ENCODE measurements at places on chromosomes 1 and 21.
A peak's percentile ranks its signal among the peaks of the same experiment; 100 is the strongest.

DNA sequence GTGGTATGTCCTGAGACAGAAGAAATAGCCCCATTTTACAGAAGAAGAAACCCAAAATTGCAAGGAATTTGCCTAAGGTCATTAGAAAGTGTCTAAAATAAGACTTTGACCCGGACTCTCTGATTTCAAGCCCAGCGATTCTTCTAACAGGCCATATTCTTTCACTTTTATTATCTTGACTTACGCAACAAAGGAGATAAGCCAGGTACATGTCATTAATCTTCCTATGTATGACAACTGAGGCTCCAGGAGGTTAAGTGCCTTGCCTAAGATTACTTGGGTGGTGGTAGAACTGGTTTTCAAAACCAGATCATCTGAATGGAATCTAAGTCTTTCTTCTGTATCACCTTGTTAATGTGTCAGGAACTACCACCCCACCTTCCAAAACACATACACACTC lies 124.3 kb downstream of the PBX1 start:
- no peak for DNase-seq

DNA sequence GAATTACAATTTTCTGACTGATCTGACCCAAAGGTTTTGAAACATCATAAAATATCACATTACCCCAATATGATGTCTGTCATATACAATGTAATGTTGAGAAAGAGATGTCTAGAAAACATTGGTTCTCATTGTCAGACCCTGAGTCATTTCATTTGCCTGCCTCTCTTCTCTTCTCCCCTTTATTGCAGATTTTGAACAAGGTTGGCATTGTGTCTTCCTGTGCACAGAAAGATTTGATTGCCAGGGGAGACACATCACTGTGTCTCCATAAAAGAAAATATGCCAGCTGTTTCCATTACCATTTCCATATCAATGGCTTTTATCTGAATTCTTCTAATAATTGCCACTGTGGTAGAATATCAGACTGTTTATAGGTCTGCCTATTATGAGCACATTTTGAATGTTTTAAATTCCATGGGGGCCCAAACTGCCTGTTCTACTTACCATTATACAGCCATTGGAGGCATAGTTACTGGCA lies 65.6 kb downstream of the IFI44 start:
- DNase-seq, result no peak

DNA sequence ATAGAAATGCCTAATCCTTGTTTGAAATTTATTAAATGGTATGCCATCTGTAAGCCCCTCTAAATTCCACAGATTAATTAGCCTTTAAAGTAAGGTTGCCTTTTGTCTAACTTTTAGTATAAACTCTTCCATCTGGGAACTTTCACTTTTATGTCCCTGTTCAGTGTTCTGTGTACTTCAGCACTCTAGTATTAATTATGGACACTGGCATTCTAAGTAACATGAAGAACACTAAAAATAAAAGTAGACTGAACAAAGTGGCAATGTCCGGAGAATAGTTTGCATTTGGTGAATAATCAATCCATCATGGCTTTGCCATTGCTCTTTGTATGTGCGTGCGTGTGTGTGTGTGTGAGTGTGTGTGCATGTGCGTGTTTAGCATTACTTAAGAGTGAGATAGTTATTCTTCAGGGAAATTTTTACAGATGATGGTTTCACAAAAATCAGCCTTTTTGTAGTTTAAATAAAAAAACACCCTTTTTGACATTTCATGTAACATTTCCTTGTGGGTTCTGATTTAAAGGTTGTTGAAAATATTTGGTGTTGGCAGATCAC lies 51.1 kb downstream of the ATF6 start:
- no peak for DNase-seq

GRCh38 chr1:115062542-115063004 lies 26.7 kb downstream of the TSPAN2 start:
- DNase-seq, result peak; percentile 94

- peak; percentile 49 for DNase-seq
Observed at GRCh38 chr1:20574686-20575540, 14.0 kb upstream of the CDA start.

GRCh38 chr1:172393354-172393753 lies 27.1 kb upstream of the C1orf105 start:
- no peak for DNase-seq

- DNase-seq, result no peak
Observed at GRCh38 chr1:210669951-210670350, 341.2 kb downstream of the HHAT start.

- no peak for DNase-seq
Observed at GRCh38 chr21:41763996-41764395, 2.9 kb downstream of the RIPK4 start.

GRCh38 chr1:168606096-168606495 lies 29.7 kb downstream of the XCL1 start:
- DNase-seq, result no peak

DNA sequence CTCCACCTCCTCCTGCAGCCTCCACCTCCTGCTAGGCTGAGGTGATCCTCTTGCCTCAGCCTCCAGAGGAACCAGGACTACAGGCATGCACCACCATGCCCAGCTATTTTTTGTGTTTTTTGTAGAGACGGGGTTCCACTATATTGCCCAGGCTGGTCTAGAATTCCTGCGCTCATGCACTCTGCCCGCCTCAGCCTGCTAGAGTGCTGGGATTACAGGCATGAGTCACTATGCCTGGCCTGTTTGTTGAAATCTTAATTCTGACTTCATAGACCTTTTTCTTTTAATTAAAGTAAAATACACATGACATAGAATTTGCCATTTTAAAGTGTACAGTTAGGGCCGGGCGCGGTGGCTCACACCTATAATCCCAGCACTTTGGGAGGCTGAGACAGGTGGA lies 42.7 kb downstream of the FAAP20 start:
- no peak for DNase-seq

DNA sequence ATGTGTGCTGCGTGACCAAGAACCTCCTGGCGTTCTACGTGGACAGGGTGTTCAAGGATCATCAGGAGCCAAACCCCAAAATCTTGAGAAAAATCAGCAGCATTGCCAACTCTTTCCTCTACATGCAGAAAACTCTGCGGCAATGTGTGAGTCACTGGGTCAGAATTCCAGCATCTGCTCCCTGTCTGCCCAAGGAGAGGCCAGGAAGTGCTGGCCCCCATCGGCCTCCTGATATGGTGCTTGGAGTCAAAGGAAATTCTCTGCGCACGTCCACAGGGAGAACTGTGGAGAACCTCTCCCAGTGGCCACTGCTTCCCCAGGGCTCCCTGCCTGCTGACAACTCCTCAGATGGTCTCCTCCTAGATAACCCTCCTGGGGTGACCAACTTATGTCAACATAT lies 25.6 kb upstream of the IL20 start:
- no peak for DNase-seq

- DNase-seq, result peak; percentile 57
Observed at GRCh38 chr21:33196941-33197374, 32.8 kb upstream of the IFNAR2 start.

- DNase-seq, result peak; percentile 42
Observed at GRCh38 chr1:232335261-232335660, 294.7 kb downstream of the SIPA1L2 start.

GRCh38 chr21:44578371-44579055 lies 1.9 kb downstream of the KRTAP10-5 start:
- no peak for DNase-seq

DNA sequence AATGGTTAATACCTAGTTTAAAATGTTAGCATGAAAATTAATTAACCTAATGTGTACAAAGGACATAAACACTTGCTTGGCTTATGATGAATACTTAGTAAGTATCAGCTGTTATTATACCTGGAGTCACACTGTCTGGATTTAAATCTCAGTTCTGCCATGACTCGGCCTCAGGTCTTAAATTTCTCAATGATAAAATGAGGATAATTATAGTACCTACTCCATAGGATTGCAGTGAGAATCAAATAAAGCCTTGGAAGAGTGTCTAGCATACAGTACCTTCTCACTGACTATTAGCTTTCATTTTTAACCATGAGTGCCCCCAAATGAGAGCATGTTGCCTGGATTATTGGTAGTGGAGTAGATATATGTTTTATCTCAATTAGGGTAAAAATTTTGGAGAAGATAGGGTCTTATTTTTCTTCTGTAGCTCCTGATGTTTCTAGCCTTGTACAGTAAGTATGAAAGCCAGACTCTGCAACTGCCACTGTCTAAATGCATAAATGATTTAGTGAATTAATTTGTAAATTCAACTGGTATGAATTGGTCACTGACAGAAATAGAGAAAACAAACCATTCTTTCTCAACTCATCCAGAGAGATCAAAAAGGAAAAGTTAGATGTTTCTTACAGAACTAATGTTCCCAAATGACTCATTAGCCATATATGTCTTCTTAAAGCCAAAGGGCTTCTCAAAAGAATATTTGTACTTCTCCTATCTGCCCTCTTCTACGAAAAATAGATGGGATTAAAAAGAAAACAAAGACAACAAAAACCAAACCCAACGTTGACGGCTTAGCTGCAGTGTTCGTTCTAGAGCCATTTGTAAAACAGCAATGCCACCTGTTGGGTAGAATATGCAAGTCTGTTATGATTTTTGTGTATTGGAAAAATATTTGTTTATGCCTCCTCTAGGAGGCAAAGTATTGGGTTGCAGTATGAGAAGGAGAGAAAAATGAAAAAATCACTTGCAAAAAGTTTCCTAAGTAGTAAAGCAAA lies 53.8 kb upstream of the MROH9 start:
- DNase-seq, result no peak

GRCh38 chr1:244964112-244964971 lies 100.0 kb upstream of the HNRNPU start:
- DNase-seq, result peak; percentile 11

DNA sequence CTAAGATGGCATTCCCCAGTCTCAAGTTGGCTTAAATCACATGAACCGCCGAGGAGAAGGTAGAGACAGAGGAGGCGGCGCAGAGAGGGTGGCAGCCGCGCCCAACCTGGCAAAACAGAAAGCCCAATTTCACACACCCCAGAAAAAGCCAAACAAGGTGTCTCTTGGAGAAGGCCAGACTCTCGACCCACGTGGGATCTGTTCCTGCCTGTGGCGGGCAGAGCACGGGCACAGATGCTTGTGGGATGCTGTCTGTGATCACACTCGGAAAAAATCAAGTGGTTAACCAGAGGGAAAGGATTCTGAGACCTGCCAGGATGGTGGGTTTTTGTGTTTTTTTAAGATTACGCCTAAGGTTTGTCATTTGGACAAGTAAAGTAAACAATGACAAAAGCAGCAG lies 80.7 kb downstream of the MRPL37 start:
- DNase-seq, result no peak

GRCh38 chr21:34009193-34009592 lies 64.2 kb upstream of the MRPS6 start:
- DNase-seq, result no peak

DNA sequence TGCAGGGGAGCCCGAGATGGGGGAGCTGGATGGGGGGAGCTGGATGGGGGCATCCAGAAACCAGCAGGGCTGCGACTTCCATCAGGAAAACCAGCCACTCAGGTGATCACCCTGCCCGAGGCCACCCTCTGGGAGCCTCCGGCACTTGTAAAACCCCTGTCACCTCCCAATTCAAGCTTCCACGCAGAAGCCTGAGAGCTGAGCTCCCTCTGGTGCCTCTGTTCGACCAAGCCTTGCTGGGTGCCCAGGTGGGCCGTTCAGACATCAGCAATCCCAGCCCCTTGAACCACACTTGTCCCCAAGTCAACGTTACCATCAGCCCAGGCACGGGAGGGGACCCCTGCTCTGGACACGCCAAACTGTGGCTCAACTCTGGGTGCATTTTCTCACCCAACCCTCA lies 59.6 kb downstream of the MEGF6 start:
- no peak for DNase-seq

DNA sequence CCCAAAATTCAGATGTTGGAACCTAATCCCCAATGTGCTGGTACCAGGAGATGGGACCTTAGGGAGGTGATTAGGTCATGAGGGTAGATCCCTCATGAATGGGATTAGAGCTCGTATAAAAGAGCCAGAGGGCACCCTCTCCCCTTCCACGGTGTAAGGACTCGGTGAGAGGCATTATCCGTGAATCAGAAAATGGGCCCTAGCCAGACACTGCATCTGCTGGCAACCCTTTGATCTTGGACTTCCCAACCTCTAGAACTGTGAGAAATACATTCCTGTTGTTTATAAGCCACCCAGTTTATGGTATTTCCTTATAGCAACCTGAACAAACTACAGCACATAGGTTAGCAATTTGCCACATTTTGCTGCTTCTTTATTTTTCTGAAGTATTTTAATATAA lies 14.5 kb upstream of the JAM2 start:
- no peak for DNase-seq

- DNase-seq, result no peak
Observed at GRCh38 chr1:11188381-11188780, 774 bp upstream of the ANGPTL7 start.

GRCh38 chr1:4837031-4837600 lies 182.7 kb downstream of the AJAP1 start:
- no peak for DNase-seq

- no peak for DNase-seq
Observed at GRCh38 chr1:36571106-36571505, 88.4 kb upstream of the CSF3R start.

DNA sequence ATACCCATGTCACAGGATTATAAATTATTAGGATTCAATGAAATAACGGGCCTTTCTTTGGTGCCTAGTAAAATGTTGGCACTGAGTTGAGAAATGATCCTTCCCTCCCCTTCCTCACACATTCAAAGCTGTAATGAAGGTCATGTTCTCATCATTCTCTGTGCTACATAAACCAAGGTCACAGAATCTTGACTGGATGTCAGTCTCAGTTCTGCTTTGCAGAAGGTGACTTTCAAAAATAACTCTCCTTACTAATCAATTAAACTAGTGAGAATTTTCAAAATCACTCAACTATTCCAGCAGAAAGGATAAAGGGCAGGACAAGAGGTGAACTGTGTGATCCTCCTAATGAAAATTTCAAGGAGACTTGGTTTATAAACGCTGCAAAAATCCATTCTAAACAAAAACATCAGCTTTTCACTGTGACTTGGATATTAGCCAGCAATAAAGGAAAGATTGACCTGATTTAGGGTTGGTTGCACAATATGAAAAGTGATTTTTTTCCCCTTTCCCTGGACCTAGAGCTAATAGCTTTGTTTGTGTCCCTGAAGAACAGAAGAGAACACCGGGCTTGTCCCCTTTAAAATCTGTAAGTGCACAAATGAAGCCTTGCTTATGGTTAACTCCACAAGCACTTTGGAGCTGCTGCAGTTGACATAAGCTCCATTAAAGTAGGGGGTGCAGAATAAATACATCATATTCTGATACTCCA lies 120.1 kb downstream of the SEC16B start:
- DNase-seq, result no peak

- no peak for DNase-seq
Observed at GRCh38 chr1:30807318-30808066, 49.9 kb upstream of the LAPTM5 start.

DNA sequence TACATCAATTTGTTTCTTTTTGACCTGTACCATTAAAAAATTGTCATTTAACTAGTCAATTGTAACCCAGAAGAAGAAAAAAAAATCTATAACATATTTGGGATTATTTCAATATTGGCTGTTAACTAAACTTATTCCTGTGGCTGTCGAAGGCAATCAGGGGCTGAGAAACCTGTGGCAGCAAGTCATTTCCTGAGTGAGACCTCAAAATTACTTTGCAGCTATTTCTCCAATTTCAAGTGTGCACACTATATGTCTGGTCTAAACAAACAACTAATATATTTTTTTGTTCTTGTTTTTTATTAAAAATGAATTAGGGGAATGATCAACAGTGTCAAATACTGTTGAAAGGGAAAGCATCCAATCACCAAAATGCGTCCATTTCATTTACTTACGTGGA lies 1357.6 kb upstream of the B3GALT2 start:
- no peak for DNase-seq

GRCh38 chr1:43286115-43286514 lies 734 bp upstream of the C1orf210 start:
- no peak for DNase-seq
